ENCODE measurements at places on chromosomes 1 and 21.

DNA sequence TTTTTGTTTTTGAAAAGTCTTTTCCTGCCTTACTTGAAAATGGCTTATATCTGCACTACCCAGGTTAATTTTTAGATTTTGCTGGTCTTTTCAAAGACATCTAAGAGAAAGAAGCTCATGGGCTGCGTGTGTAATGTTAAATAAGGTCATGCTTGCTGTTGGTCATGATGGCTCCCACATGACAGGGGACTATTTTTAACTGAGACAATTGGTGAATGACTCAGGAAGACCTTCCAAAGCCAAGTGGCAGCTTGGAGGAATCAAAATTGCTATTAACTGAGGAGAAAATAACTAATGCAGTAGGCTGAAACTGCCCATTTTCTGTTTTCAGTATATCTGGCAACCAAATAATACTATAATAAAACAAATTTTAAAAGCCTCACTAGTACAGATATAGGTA, 117.1 kb upstream of the SPAG17 start:
- DNase-seq = no peak

DNA sequence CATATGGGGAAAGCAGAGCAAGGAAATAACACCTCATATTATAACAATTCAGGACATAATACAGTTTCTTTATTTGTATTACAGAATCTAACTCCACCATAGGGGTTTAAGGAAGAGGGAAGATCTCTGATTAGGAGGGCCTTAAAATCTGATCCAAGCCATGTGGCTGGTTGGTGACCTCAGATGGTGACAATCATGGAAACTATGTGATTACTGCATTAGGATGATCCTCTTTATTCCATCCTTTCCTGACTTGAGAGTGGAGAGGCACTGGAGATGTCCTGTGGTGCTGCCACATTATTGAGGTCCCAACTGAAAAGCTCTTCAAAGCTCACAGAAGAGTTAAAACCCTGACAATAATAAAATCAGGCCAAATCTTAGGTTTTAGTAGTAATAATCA, 168.1 kb upstream of the BEND5 start:
- no peak for DNase-seq

DNA sequence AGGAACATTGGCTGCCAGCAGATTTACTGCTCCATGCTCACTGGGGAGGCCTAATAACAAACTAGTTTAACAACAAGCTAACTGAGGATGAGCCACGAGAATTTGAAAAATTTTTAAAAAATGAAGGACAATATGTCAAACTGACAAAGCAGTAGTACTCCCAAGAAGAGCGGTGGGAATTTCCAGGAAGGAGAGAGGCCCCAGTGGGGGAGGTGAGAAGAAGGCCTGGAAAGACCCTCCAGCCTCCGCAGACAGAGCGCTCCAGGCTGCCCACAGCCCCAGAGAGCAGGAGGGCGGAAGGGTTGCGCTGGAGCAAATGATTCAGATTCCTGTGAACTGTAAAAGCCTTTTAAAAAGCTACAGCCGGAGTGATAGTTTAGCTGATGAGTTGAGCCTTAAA, 78.5 kb downstream of the SIPA1L2 start:
- no peak for DNase-seq

DNA sequence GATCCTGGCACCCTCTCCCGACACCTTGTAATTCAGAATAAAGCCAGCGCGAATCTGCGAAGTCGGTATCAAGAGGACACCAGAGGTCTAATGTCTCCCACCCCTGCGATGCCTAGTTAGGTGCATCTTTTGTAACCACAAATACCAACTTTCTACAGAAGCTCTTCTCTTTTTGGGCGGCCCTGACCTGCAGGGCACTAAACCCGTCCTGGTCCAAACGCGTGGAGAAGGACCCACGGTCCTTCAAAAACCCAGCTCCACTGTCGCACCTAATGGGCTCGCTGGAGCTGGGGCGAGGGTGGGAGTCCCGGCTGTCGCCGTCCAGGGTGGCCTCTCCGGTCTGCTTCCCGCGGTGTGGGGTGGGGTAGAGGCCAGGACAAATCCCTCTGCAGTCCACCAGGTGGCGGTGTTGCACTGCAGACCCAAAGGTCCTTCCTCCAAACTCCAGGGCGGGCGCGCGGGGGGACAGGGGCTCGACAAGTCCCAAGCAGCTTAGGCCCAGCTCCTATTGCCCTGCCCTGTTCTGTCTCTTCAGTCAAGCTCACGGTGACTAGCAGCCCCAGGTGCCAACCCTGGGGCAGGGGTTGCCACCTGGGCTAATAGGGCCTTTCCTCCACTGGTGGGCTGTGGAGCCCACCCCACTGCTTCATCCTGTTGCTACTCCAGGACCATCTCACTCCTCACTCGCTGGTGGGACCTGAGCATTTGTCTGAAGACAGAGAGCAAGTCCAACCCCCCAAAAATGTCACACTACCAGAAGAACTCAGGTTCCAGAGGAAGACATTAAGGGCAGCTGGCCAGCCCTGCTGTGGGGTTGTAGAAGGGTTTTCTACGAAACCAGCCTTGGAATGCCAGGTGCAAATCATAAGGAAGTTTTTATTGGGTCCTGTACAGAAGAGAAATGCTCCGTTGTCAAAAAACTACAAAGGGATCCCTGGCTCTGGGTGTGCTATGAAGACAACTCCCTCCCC, 2.8 kb downstream of the HES3 start:
- DNase-seq = peak; percentile 86

Measured in activated CD4-positive, alpha-beta T cell treated with anti-CD3 and anti-CD28 coated beads, Interleukin-2, amount 50 U/mL, for 48 hours (primary cell).